Activated T-cell treated with anti-CD3 and anti-CD28 coated beads, Interleukin-2, amount 50 U/mL, for 1 hour (primary cell): ENCODE measurements at places on chromosomes 3 and 15.

DNA sequence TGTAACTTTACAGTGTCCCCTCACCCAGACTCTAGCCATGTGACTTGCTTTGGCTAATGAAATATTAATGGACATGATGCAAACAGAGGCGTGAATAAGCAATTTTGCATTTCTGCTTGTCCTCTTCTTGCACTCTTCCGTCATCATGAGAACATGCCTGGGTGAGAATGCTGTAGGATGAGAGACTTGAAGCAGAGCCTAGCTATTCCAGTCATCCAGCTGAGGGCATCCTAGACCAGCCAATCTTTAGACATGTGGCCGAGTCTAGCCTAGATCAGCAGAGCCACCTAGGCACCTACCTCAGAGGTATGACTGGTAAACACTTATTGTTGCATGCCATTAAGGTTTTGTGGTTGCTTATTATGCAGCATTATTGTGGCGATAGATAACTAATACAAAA, 450.5 kb upstream of the AZI2 start:
- DNase-seq, result no peak

DNA sequence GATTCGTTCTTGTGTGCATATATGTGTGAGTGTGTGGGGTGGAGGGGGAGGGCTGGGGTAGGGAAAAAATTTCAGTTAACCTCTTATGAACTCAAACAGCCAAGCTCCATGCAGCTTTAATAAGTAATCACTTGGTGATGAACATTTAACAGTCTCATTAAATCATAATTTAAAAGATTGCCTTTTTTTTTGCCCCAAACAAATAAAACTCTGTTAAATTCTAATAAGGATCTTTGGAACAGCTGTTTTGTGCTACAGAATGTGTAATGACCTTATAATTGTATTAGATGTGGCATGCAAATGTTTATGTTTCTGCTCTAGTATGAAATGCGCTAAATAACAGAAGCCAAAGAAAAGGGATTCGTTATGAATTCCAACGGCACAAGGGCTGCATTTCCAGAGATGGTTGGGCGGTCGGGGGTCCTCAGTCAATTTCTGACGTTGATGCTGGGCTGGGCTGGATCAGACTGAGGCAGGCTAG, 80.0 kb upstream of the RORA start:
- DNase-seq, result no peak

DNA sequence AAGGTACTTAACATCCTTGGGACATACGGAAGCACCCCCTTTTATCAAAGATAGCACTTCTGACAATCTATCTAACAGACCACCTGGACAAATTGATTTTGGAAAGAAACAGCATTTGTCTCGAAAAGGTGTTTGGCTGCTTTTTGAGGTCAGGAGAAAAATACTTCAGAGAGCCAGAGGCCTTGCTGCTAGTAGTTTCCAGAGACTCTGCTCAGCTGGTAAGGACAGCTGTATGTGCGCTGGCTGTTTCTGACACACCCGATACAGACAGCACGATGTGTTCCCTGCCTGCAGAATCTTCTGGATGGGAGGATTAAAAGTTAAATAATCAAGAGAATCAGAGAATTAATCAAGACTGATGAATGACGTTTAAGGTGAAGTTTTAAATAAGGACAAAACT, 15.6 kb upstream of the GYG1 start:
- no peak for DNase-seq

GRCh38 chr3:108554913-108555571, 34.2 kb downstream of the CIP2A start:
- no peak for DNase-seq

- no peak for DNase-seq
These were observed 8.5 kb upstream of the SLC24A5 start for GRCh38 chr15:48112242-48112641.

GRCh38 chr3:157647820-157648219, 144.6 kb upstream of the VEPH1 start:
- no peak for DNase-seq

DNA sequence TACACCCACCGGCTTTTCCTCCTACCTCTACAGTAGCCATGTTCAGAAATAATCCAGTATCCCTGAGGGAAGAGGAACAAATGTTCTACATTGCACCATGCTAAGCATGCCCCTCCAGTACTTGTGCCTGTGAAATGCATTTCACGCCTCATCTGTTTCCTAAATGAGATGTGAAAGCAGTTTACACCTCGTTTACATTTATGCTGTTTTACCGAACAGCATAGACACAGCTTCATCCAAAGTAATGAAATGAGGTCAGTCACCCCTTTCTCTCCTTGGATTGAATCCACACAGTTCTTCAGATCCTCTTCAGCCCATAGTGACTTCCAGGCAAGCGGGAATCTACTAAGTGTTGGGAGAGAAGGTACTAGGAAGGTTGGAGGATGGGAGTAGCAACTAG, 514.3 kb downstream of the PDCD6IP start:
- DNase-seq, result no peak

- DNase-seq, result no peak
These were observed 83.4 kb upstream of the POU1F1 start for GRCh38 chr3:87359826-87360225.

DNA sequence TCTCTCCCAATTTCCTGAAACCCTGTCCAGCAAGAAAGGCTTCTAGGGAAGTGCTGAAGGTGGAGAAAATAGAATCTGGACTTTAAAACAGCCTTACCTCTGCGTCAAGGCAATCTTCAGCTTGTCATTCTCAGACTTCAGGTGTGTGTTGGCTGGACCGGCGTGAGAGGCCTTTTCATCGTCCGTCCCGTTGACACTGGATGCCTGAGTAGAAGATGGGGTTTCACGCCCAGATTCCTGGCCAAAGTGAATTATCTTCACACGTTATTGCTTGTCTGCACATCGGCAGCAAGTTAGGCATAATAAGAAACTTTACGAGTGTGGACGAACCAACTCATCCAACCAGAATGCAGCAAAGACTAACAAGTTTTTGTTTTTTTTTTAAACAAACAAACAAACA, 49.5 kb downstream of the WHAMM start:
- no peak for DNase-seq

- no peak for DNase-seq
These were observed 4.6 kb upstream of the MFGE8 start for GRCh38 chr15:88917760-88918159.

GRCh38 chr3:46649436-46649835, 37.1 kb downstream of the FAM240A start:
- DNase-seq, result no peak

GRCh38 chr15:35293353-35294130, 208.4 kb upstream of the NANOGP8 start:
- no peak for DNase-seq

- peak; percentile 39 for DNase-seq
These were observed 16.2 kb downstream of the NISCH start for GRCh38 chr3:52471371-52472238.

- DNase-seq, result no peak
These were observed 16.5 kb downstream of the SPICE1 start for GRCh38 chr3:113498221-113499005.

GRCh38 chr3:141279077-141279967, 47.7 kb downstream of the PXYLP1 start:
- no peak for DNase-seq

DNA sequence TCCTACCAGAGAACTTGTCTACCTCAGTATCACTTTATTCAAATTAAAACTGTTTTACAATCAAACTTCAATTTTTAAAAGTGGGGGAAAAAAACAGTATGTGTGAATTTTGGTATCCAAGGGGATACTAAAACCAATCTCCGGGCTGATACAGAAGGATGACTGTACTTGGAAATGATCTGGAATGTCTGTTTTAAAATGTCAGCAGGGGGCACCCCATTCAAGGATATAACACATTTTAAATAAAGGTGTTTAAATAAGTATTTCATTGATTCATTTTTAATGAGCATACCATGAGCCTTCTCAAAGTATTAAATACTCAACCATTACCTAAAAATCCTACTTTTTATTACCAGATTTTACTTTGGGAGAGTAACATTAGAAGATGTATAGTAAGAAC, 67.9 kb downstream of the ULK4 start:
- no peak for DNase-seq

DNA sequence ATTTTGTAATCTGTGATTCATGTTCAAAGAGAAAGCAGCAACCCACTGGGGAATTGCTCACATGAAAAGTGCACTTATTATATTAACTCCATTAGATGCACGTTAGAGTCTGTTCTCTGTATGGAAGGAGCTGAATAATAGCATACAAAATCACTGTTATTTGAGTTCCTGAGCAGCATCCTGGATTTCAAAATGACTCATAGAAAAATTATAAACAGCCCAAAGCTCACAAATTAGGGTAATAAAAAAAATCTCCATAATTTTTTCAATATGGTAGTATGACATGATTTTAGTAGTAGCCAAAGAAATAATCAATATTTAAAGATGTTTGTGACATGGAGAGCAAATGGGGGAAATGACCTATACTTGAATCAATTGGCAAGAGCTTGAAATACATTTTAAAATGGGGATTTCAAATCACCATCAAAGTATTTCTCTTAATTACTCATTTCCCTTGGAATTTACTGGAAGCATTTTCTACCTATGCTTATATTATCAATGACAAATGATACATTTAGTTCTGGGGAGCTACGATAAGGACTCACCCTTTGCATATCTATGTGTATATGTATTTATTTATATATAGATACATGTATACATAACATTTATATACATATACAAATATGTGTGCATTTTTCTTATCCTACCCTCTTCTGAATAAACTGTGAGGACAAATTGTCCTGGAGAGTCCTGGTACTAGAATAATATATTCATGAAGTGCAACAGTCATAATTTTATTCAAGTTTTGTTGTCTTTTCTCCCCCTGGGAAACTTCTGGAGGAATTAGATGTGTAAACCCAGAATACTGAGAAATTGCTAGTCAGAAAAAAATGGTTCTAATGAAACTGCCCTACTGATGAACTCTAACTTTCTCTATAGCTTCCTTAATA, 116.3 kb downstream of the RPL22L1 start:
- DNase-seq, result no peak

GRCh38 chr3:147705651-147706051, 296.5 kb downstream of the ZIC1 start:
- no peak for DNase-seq

DNA sequence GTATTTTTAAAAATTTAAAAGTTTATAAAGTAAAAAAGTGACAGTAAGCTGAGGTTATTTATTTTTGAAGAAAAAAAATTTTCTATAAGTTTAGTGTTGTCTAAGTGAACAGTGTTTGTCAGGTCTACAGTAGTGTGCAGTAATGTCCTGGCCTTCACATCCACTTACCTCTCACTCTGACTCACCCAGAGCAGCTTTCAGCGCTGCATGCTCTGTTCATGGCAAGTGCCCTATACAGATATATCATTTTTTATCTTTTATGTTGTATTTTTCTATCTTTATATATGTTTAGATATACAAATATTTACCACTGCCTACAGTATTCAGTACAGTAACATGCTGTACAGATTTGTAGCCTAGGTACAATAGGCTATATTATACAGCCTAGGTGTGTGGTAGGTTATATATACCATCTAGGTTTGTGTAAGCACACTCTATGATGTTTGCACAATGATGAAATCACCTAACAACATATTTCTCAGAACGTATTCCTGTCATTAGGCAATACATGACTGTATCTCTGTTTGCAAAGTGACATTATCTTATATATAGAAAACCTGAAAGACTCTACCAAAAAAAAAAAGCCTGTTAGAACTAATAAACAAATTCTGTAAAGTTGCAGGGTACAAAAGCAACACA, 75.9 kb upstream of the TMC3 start:
- no peak for DNase-seq

DNA sequence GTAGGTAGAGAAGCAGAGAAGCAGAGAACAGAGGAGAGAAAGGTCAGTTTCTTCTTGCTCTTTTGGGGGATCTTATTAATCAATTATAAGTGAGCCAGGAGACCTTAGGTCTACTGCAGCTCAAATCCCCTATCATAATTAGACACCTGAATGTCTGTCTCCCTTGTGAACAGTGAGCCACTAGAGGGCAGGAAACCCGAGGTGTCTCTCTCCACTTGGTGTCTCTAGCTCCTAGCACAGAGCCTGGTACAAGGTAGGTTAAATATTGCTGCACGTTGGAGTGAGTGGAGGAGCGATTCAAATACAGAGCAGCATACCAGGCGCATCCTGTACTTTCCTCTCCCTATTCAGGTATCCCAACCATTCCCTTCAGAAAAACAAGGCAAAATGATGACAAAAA, 2.0 kb upstream of the ST8SIA2 start:
- no peak for DNase-seq

- DNase-seq, result no peak
These were observed 377.1 kb upstream of the GOLIM4 start for GRCh38 chr3:168472783-168473182.

DNA sequence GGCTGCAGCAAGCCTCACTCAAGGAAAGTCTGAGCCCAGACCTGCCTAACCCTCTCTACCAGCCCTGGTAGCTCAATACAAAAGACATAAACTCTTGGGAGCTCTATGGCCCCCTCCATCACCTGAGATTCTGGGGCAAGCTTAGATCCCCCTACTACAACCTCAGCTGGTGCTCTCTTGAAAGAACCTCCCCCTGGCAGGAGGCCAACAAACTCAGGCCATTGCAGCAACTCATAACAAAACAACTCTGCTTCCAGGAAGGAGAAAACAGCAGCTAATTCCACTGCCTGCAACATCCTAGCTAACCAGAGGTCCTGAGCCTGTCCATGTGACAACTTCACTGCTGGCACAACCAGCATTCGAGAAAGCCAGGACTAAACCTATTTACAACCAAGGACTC, 169.2 kb downstream of the ROBO1 start:
- DNase-seq, result no peak

GRCh38 chr3:9279966-9280365, 30.5 kb upstream of the SRGAP3 start:
- no peak for DNase-seq
